T-cell (primary cell): ENCODE measurements at places on chromosomes 11 and 22.

DNA sequence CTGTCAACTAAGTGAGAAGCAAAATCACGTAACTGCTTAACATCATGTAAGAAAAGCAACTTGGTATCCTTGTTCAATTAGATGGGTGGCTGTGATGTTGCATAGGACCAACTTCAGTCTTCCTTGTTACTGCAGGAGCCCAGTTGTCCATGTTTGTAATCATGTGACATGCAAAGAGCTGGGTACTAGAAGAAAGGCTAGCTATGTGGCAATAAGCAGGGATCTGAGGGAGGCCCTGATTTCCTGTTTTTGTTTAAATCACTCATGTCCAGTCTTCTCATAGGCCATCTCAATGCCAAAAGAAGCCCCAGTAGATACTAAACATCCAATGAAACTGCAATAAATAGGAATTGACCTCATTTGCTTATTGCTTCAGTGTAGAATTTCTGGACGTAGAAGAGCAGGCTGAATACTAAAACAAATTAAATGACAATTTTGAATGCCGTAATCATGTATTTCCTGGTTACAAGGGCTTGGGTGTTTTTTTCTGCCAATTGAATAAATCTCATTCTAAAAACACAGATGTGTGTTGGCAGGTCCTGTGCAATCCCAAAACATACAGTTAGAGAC is 140.8 kb upstream of the ARHGAP20 start:
- no peak for DNase-seq

- DNase-seq, result no peak
These were observed 76.2 kb upstream of the TP53I11 start for GRCh38 chr11:45026835-45027234.

- DNase-seq, result no peak
These were observed 138.0 kb upstream of the POU2AF2 start for GRCh38 chr11:111107501-111107900.

DNA sequence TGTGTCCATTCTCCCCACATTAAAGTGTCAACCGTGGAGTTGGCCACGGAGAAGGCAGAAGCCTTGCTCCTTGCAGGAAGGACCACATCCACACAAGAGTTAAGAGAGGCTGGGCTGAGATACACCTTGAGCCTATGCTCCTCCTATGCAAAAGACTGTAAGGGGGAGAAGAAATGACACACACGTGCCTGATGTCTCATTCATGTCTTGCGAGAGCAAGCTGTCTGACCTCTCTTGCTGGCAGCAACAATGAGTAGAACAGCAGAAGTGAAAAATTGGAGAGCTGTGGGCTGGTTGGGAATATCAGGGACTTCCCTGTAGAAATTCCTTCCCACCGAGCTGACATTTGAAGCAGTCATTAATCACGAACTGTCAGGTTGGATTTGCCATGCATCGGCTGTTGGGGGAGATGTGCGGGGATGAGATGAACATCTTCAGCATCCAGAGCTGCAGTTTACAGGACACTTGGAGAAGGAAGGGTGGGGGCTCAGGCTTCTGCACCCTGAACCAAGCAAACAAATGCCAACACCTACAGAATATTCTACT is 139.3 kb downstream of the MYO18B start:
- no peak for DNase-seq

DNA sequence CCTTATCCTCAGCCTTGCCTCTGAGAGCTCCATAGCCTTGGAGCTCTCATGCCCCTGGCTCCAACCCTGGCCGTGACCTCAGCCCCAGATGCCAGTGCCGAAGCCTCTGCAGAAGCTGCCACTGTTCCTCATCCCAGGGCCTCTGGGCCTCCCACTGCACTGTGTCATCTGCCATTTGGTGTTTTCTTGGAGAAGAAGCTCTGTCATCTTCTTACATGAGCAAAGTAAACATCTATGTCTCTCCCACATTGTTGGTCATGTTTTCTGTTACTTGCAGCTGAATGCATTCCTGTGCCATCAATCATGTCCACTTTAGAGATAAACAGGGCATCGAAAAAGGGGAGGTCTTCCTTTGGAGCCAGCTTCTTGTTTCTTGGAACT is 45.0 kb upstream of the FTH1 start:
- no peak for DNase-seq

DNA sequence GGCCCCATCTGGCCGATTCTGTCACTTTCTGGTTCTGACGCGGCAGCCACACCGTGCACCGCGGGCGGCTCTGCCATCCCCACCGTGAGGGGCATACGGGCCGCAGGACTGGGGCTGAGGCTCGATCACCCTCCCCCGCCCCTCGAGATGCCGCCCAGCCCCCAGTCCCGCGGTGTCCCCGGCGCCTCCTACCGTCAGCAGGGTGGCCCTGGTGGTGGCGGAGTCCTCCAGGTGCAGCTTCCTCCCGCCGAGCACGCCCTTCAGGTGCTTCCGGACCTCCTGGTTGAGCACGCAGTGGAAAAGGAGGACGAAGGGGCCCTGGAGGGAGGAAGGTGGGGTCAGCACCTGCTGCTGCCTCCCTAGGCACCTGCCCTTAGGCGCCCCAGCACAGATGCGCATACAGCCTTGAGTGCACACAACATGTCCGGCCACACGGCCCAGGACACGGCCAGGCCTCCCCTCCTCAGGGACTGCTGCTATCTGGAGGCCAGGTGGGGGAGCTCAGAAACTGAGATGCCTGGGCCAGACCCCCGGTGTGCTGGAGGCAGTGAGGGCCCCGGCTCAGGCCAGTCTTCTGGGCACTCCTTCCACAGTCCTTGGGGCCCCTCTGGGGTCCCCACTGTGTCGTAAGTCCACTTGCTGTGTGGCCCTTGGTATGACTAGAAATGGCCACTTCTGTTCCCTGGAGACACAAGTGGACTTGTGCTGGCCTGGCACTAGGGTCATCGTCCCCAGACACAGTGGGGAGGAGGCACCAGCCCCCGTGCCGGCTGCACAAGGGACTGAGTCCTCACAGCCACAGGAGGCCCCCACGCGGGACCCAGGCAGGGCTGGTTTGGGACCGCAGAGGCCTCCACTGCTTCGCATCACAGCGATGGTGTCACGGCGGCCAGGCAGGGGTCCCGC is 31.5 kb downstream of the TRMU start:
- DNase-seq, result peak; percentile 24

GRCh38 chr11:63880403-63880790 is 36.6 kb downstream of the RCOR2 start:
- no peak for DNase-seq

GRCh38 chr11:60864856-60865513 is 2.4 kb upstream of the ZP1 start:
- DNase-seq, result no peak

DNA sequence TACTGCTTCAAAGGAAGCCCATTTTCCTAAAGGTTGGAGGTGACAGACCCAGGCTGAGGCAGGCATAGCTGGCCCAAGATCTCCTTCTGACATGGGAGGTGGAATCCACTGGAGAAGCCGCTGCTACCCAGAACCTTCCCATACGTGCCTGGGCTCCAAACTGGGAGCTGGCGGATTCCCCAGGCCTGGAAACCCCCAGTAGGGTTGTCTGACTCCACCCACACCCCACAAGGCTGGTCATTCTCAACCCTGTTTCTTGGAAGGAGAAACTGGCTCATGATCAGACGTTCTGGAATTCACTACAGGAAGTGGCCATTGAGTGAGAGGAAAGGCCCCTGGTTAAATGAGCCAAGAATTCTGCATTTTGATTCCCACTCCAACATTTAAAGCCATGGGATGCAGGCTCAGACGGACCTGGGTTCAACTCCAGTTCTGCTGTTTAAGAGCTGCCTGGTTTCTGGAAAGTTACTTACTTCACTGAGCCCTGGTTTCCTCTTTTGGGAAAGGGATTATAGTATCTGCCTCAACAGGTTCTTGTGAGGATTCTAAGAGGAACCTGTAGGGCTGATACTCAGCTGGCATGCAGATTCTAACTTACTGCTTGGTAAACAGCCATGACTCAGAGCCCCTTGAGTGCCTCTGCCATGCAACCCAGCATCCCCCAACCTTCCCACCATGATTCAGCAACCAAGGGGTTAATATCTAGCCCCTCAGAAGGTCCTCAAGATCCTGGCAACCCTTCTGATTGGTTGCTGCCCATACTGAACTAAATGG is 19.4 kb upstream of the TSKU start:
- DNase-seq, result no peak

GRCh38 chr11:34585735-34586487 is 35.0 kb upstream of the EHF start:
- no peak for DNase-seq

DNA sequence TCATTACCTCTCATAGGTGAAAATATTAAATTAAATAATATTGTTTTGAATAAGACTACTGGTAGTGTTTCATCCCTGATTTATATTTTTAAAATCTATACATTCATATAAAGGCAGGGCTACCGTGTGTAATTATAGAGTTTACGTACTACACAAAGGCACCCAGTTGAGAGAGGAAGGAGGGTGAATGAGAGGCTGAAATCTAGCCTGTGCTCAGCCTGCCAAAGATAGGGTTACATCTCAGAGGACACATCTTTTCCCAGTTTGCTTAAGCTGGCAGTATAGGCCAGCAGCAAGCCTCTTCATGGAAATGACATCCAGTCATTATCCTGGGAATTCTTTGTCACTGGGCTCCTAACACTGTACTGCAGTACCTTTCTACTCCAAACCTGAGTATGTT is 7.5 kb upstream of the B3GNT6 start:
- no peak for DNase-seq

DNA sequence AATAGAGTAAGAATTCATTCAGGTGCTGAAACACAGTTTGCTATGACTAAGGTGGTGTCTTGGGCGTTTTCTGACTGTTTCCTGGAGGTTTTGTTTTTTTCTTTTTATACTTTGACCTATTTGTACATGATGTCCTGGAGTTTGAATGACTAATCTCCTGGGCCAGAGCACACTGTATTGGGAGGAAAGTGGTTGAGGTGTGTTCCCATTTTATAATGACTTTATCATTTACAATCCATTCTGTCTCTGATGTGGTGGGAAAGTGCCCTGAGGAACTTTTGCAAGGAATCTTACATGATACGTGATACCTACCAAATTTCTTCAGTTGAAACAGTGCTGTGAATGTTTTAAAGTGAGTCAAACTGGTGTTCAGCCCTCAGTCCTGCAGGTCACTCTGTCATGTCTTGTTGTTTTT is 80.8 kb downstream of the TNRC6B start:
- no peak for DNase-seq

DNA sequence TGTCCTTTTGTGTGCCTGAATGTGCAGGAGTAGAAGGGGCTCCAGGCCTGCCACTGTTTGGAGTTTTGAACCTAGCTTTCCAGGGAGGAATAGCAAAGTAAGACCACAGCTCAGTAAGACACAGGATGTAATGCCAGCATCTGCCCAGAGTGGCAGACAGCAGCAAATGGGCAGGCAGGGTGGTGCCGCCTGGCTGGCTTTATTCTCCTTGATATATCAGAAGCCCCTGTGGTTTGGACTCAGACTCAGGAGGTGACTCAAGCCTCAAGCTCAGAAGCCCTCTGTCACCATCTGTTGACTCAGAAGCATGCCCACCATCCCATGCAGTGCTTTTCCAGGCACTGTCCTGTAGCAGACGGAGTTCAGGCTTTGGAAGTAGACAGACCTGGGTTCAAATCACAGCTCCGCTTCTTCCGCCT is 72.7 kb upstream of the TTC12 start:
- no peak for DNase-seq

- no peak for DNase-seq
These were observed 4.4 kb downstream of the MTMR2 start for GRCh38 chr11:95919514-95919913.

DNA sequence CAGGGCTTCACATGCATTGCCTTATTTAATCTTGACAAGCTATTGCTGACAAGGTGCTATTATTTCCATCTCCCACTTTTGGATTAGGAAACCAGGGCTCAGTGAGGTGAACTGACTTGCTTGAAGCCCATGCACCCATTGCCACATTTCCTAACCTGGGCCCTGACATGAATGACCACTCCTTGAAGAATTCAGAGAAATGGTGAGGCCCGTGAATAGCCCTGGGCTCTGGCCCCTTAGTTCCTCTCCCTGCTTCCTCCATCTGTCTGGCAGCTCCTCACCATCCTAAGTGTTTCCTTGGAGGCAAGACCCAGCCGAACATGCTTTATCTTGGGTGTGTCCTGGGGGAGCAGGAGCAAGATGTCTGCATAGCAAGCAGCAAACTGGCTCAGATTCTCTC is 56.1 kb upstream of the NECTIN1 start:
- no peak for DNase-seq

DNA sequence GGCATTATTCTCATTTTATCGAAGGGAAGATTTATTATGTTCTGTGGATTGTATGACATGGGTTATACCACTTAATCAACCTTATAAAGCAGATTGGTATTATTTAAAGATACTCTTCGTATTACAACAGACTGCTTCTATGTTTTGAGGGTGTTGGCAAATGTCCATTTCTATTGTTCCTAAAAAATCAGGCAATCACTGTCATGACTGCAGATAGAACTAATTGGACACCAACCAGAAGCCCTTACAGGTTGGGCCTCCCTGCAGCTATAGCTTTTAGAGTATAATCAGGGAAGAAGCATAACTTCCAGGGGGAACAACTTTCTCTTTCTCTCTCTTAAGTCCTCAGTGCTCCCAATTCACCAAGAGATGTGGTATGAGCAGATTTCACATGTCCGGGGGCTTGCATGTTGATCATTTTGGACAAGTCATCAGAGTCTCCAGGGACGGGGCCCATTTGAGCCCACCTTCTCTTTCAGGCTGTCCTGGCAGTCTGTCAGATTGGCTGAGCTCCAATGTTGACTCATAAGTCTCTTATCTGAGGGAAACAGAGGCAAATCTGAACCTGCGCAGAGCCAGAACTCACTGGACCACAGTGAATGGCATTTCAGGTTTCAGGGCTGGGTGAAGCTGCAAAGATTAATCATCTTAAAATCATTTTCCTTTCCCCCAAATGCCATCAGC is 264.0 kb upstream of the CCDC90B start:
- DNase-seq, result no peak

DNA sequence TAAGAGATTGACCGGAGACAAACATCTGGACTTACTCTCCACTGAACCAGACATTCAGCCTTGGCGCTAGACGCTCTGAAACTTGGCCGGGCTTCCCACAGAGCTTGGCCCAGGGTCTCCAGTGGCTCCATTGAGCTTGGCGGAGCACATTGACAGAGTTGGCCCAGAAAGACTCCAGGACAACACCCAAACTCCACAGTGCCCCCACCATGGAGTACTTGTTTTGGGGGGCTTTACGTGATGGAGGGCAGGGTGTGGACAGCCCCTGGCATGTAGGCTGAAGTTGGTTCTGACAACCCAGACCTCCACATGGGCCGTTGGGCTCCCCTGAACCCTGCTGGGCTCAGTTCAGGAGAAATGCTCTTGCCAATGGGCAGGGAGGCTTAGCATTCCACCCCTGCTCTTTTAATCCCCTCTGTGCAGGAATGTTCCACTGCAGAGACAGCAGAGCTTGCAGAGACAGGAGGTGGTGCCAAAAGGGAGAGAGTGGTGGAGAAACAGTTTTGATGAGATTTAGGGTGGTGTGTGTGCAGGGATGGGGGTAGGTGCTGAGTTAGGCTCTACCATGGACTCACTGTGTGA is 102.4 kb upstream of the TIMP3 start:
- DNase-seq, result no peak

- DNase-seq, result no peak
These were observed 9.9 kb downstream of the RGL4 start for GRCh38 chr22:23700706-23701105.
